Neural crest cell (in vitro differentiated cells): ENCODE measurements at places on chromosomes 7 and 10. TPM values are rescaled to one million over a fixed set of nuclear protein-coding genes. Genes with fewer than 3 reads are reported as not detected.

The LRRD1 gene
- total RNA-seq: 0.57 and 0.58 TPM in 2 replicates

The PALD1 gene
- 14.1 and 14.3 TPM in 2 replicates for total RNA-seq

The PIK3AP1 gene
- 0.73 and 1.3 TPM in 2 replicates for total RNA-seq

The EBF3 gene
- 11.2 and 11.6 TPM in 2 replicates for total RNA-seq

The AKR1C4 gene
- total RNA-seq: not detected in 2 replicates

The MSS51 gene
- total RNA-seq: 2.1 and 2.6 TPM in 2 replicates

The PIP gene
- total RNA-seq: not detected in 2 replicates

The TRA2A gene
- total RNA-seq: 120 and 132 TPM in 2 replicates

The C7orf33 gene
- not detected in 2 replicates for total RNA-seq

The FAM3C gene
- total RNA-seq: 47.5 and 49.1 TPM in 2 replicates
